ENCODE measurements at places on chromosomes 3 and 15.

DNA sequence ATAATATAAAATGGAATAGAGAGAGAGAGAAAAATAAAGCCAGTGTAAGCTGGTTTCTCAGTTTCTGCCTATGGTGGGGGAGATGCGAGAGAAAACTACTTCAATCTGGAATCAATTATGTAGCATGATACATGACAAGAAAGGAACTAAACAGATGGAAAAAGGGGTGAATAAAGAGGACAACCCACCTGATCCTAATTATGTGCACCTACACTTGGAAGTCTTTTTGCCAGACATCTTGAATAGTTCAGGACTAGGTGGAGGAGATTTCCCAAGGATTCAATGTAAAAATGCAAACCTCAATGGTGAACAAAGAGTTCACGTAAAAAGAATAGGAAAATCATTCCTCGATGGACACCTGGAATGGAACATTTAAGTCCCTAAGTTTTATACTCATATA, 524.4 kb upstream of the RGMA start:
- no peak for DNase-seq

DNA sequence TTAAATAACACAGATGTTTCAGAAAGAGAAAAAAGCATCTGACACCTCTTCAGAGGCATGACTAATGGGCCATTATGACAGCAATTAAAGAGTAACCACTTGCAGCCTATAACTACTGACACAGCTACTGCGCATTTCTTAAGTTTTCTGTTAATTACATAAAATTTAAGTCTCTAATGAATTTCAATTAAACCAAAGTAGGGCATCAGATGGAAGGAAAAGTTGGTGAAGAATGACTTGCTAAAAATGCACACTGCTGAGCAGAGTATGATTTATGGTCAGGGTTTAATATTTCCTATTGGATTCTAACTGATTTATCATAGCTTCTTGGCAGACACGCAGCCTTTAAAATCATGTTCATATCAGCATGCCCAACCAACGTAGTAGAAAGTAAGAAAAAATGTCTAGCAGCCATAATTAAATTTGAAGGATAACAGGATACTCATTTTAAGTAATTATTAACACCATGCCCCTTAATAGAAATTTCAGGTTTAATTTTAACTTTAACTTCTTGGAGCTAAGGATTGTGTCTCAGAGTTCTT, 140.0 kb downstream of the CBLB start:
- DNase-seq: no peak

GRCh38 chr15:57437564-57437963, 61.3 kb downstream of the CGNL1 start:
- no peak for DNase-seq

DNA sequence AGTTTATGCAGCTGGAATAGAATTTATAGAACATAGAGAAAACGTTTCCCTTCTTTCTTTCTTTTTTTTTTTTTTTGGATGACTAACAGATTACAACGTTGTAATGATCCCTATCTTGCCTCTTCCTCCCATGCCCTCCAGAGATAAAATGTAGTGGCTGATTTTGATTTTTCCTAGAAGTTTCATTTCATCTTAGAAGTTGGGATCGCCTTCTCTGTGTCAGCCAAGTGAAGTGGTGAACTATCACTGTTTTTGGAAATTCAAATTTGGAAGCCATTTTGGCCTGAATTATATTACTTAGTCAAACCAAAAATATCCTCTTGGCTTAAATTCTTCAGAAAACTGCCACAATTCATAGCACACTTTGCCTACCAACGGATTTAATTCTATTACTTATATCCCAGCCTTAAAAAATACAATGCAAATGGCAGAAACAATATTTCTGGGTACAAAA, 1025.5 kb upstream of the NR2F2 start:
- no peak for DNase-seq

DNA sequence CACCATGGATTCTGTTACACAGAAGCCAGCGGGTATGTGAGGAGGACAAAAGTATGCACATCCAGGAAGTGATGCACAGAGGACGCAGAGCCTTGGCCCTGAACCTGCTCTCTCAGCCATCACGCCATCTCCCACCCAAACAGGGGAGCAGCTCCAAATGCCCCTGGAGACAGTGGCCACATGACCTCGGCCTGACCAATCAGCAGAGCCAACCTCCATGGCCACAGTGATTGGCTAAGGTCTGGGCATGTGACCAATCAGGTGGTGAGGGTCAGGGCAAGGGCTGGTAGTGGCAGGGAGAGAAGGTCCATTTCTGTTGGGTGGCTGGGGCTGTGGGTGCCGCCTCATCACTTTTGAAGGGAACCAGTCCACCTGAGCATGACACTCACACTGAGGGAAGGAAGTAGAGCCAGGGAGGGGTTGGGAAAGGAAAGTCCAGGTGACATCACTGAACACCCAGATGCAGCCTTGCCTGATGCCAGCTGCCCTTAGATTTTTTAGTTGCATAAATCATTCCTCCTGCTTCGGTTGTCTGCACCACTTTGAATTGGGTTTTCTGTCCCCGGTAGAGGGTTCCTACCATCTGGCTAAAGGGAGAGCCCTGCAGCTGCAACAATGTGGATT, 70.3 kb upstream of the IQSEC1 start:
- DNase-seq: no peak

GRCh38 chr3:183069086-183069485, 30.2 kb downstream of the MCCC1 start:
- no peak for DNase-seq

DNA sequence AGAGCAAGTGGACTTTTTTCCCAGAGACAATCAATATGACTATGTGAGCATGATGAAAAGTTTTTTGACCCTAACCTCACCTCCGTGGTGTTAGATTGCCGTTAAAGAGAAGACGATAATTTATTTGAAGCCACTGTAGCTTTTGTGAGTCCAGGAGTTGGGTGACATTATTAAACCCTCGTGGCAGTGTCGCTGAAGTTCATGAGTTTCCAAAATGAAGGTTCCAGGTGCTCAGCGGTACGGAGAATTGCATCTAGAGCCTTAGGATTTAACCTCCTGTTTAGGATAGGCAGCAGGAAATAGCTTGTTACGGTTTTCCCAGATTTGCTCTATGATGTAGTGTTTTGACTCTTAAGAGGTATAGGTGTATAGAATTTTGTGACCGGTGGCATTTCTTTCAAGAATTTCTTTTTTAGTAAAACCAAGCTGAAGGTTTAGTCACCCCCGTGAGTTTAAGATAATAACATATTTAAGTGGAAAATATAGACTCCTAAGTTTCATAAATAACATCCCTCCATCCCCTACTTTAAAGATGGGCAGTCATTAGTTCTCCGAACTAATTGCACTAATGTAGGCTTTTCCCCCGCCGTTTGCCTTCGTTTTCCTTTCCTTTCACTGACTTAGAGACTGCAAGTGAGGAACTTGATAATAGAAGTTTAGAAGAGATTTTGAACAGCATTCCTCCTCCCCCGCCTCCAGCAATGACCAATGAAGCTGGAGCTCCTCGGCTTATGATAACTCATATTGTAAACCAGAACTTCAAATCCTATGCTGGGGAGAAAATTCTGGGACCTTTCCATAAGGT, 2.0 kb downstream of the SMC4 start:
- DNase-seq: no peak

- no peak for DNase-seq
These were observed 225.6 kb upstream of the UBE2E1 start for GRCh38 chr3:23580096-23580713.

- DNase-seq: no peak
These were observed 85.8 kb downstream of the PPCDC start for GRCh38 chr15:75109021-75109735.

- no peak for DNase-seq
These were observed 22.6 kb downstream of the BHLHE40 start for GRCh38 chr3:5001805-5002173.

DNA sequence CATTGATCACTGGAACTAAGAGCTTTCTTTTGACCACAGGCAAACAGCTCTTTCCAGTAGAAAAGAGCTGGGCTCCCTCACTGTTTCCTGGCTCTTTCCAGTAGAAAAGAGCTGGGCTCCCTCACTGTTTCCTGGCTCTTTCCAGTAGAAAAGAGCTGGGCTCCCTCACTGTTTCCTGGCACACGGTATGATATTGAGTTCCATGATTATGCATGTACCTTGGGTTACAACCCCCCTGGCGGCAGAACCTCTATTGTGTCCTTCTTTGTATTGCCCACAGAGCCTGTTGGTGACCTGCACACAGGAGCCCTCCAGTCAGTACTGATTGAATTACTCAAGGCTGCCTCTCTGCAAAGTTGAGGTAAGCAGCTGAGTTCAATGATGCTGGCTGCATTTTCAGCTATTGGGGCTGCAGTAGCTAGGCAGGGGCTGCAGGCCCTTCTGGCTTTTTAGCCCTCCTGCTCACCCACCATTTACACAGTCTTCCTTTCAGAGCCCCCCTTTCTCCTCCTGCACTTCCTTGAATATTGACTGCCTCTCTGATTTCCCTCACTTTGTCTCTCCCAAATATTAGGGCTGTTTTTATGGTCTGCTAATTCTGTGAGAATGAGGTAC, 10.2 kb downstream of the ACKR2 start:
- no peak for DNase-seq

DNA sequence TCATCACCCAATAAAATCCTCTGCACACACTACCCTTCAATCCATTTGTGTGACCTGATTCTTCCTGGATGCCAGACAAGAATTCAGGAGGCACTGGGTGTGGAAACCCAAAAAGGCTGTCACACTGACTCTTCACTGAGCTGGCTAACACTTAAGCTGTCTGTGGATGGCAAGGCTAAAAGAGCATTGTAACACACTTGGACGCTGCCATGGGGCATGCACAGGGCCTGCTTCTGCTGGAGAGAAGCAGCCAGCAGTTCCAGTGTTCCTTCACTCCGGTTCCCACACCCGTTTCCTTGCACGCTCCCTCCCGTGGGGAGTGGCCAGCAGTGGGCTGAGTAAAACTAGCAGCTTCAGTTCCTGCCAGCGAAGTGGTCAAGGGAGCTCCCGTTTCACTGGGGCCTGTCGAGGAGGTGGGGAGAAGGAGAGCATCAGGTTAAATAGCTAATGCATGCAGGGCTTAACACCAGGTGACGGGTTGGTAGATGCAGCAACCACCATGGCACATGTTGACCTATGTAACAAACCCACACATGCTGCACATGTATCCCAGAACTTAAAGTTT, 737.1 kb downstream of the FHIT start:
- DNase-seq: no peak

GRCh38 chr3:76025561-76025960, 240.2 kb upstream of the ZNF717 start:
- DNase-seq: no peak

GRCh38 chr3:141181196-141181595, 50.4 kb upstream of the PXYLP1 start:
- DNase-seq: no peak

GRCh38 chr3:122366379-122366749, 16.7 kb downstream of the MIX23 start:
- no peak for DNase-seq

DNA sequence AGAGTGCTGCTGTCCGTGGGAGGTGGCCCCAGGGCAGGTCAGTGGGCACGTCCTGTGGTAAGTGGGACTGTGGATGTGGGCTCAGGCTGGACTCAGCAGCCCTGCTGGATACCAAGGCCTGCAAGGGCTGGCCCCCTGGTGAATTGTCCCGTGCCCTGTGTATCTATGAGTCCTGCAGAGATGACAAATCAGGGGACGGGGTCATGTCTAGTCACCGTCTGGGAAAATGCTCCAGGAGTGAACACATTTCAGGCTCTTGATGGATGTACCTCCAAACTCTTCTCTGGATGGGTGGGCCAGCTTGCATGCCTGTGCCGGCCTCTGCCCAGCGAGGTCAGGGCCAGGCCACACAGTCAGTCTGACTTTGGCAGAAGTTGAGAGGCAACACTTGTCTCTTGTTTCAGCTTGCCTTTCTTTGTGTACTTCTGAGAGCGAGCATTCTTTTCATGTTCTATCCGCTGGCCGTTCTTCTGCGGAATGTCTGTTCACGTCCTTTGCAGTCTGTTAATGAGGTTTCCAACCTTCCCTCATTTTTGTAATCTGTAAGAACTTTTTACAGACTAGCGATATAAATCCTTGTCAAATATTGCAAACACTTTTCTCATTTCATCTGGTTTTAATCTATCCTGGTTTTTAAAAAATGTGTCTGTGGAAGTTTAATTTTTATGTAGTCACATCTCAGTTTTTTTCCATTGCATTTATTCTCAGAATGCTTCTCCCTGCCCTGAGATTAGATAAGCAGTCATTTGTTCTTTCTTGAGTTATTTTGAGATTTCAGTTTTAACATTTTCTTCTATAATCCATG, 11.4 kb upstream of the STAB1 start:
- no peak for DNase-seq

DNA sequence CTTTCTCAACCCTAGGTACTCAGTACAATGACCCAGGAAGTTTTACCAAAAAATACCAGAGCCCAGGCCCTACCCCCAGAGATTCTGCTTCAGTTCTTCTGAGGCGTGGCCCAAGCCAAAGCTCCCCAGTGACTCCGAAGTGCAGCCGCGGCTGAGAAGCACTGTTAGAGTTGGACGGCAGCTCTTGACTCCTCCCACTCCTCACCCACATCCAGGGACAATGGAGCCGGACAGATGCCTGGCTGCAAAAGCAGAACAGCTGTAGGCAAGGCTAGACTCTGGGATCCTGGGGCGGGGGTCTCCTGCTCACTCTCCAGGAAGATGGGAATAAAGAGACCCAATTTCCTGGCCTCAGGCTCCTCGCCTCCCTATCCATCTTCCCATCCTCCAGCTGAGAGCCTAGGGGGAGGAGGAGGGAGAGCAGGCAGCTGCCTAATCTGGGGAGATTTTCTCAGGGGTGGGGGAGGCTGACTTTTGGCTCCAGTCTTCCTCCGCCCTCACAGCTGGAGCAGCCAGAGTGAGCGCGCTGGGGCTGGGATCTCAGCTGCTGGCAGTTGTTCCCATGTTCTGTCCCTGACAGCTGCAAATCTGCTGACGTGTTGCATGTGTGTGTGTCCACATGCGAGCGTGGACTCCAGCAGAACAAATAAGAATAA, 223.8 kb downstream of the OPA1 start:
- no peak for DNase-seq

DNA sequence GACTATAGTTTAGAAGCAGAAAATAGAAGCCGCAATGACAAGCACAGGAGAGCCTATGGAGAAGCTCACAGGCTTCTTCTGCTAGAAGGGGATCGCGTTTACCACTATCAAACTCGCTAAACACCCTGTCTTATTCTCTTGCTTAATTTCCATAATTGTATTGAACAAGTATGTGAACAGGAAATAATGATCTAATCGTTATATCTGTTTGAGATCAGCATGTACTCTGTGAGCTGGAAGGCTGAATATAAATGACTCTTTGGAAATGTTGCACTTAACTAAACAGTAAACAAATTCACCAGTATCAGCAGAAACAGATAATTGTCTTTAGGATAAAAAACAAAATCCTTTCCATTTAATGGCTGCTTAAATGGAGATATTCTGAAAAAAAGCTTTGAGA, 15.0 kb downstream of the NEK10 start:
- no peak for DNase-seq

DNA sequence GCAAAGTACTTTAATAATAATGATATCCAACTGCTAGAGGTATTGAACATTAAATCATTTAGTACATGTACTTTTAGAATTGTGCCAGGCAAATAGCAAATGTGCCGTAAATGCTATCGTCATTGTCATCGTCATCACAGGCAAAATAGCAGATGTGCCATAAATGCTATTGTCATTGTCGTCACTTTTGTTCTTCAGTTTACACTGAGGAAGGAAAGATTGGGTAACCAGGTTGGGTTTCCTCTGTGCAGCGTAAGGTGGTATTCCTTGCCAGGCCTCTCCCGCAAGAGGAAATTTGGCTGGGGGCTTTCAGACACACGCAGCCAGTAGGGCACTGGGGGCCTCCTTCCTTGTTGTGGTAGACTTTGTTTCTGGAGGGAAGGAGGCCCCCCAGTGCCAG, 26.4 kb downstream of the ABHD17C start:
- DNase-seq: no peak

Measured in T-helper 17 cell (primary cell).